ENCODE measurements at places on chromosomes 16 and 17.

DNA sequence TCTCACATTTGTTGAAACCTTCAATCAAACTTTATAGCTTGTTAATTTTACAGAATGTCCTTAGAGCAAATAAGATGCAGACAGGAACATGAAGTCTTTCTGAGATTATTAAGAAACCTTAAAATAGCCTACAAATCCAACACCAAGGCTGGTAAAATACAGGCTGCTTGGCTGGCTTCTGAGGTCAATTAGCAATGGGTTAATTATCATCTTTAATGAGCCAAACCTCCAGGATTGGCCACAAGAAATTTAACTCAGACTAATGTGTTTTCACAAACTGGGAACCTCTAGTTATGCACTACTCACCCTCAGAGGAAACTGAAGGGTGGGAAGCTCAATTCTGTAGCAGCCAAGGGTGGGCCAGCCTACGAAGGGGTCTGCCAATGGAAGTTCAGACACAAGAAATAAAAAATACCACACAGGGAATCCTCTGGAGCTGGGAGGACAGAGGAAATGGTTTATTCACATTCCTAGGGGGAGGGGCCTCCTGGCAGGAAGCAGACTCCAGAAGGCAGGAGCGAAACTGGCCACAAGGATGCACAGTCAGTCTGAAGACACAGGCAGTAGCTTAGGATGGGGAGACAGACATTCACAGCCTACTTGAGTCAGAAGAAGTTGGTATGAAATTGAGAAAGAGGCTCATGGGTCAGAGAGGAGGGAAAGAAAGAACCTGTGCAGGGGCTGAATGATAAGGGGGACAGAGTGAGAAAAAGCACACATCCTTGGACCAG is 36.1 kb downstream of the HIC1 start:
- no peak for DNase-seq

DNA sequence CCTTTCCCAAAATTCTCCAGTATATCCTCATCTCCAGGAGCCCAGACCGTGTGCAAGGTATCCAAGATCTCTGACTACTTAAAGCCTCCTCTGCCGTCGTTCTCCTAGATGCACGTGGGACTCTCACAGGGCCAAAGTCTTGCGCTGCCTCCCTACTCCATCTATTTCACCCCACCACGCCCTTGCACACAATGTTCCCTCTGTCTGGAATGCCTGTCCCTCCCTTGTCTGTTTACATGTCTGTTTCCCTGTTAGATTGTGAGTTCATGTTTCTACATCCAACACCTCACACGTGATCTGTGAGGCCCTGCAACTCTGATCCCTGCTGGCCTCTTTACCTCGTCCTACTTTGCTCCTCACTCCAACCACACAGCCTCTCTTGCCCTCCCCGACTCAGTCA is 4.9 kb upstream of the FZD2 start:
- no peak for DNase-seq

DNA sequence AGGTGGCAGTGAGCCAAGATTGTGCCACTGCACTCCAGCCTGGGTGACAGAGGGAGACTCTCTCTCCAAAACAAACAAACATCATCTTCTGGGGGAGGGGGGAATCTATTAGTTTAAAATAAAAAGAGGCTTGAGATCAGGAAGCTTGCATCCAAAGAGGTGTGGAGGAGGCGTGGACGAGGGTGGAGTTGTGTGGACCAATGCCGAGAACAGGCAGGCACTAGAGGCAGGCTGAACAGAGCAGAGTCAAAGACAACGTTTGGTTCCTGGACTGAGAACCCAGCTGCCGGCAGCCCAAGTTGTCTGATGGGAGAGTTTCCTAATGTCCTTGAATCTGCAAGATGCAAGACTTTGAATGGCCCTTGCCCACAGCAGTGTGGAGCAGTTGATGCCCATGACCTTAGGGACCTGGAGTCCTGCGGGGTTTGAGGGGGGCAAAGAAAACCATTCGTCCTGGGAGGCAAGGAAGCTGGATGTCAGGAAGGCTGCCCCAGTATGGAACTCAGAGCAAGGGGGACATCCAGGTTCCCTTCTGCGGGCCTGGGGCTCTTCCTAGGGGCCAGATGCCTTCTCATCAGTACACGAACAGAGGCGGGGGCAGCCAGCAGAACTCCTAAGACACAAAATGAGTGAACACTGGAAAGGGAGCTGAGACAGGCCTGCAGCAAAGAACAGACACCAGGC is 9.2 kb downstream of the TBC1D16 start:
- peak; percentile 86 for DNase-seq

- DNase-seq = no peak
These were observed 44.6 kb downstream of the WSB1 start for GRCh38 chr17:27338536-27338985.

- DNase-seq = no peak
These were observed 25.6 kb downstream of the IGSF6 start for GRCh38 chr16:21626659-21627277.

GRCh38 chr17:77815127-77815905 is 143.2 kb upstream of the TNRC6C start:
- DNase-seq = no peak

DNA sequence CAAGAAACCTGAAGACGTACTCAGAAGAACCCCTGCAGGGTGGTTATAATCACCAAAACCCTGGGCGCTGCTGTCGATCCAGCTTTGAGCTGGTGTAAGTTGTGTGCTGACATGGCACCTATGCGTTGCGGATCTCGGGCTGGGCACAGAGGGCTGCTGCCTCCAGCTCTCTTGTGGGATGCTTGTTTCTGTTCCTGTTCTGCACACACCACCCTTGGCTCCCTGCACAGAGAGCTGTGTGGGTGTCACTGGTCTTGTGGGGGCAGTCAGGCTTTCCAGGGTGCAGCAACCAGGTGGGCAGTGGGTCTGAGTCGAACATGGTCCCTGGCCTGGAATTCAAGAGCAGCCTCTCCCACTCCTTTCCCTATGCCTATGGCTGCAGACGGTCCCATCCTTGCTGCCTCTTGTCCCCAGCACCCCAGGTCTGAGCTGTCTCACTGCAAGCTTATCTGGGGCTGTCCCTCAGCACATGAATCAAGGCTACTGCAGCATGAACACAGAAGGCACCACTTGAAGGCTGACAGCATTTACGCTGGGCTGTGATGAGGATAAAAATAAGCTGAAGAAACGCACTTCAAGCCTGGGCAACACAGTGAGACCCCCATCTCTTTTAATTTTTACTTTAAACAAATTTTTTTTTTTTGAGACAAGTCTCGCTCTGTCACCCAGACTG is 20.1 kb downstream of the ZNF276 start:
- no peak for DNase-seq

- no peak for DNase-seq
These were observed 21.6 kb upstream of the SSTR5 start for GRCh38 chr16:1050921-1051320.

Data from NCI-H510A treated with DMSO at 0.1 percent for 48 hours (cell line).